T-helper 9 cell (primary cell): ENCODE measurements at places on chromosomes 1 and 21.

GRCh38 chr1:8162168-8162567 is 136.1 kb upstream of the ERRFI1 start:
- no peak for DNase-seq

DNA sequence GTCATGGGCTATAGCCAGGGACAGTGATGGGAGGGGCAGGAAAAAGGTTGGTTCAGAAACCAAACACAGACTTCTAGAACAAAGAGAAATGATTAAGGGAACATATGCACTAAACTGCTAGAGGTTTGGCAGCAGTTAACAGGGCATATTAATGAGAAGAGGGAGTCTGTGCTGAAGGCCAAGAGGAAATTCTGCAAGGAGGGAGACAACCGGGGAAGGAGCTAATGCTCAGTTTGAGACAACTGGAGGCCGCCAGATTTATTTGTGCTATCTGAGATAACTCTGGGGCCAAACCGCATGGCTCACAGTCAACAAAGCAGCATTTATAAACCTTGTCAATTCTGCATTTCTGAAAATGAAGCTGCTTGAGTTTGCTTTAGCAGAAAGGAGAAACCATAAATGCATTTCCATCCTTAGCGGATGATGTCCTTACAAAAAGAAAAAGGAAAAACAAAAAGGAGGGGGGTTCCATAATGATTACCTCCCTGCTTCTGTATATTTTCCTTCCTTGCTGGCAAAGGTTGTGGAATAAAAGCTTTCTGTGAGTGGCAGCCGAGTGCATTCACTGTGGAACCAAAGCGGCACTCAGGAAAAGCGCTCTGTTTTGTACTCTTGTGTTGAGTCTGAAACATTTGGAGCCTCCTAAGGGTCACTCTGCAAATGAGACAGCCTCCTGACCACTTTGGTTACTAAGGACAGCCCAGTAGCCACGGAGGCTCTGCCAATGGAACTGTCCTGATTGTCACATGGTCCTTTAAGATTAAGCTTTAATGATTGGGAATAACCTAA is 70.3 kb downstream of the SIM2 start:
- no peak for DNase-seq

GRCh38 chr1:206685769-206686477 is 1.2 kb downstream of the MAPKAPK2 start:
- peak; percentile 48 for DNase-seq

- no peak for DNase-seq
Measured at GRCh38 chr1:210800756-210801155, 333.2 kb downstream of the KCNH1 start.

DNA sequence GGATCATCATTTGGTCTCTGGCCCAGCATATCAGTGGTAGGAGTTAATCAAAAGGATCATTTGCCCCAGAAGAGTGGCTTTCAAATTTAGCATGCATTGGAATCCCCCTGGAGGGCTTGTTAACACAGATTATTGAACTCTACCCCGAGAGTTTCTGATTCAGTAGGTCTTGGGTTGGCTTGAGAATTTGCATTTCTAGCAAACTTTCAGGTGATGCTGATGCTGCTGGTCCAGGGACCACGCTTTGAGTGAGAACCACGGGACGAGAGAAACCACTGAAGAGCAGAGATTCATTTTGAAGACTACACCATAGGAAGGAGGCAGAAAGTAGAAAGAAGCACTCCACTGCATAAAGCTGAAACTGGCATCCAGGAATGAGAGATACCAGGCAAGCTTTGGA is 81.3 kb upstream of the DUSP10 start:
- no peak for DNase-seq

DNA sequence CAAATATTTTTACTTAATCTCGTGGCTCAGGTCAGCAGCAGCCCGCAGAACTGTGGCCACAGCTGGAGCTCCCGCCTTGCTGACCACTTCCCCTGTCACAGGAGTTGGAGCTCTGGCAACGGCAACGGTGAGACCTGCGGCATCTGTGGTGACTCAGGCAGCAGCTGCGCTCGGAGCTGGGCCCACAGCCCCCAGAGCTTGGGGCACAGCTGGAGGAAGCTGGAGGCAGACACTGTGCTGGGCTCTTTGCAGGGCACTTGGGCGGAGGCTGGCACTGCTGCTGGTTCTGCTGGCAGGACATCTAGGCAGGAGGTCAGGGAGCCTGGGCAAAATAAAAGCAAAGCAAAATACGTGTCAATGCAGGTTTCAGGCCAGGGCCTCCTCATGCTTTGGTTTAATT is at the start of gene LCE3A:
LCE3A (minus strand) TSS at position 301 of the 400 bp plus-strand sequence; CDS start at position 301, 0 bp downstream.
- DNase-seq: no peak

- no peak for DNase-seq
Measured at GRCh38 chr1:1432274-1432950, 3.1 kb upstream of the VWA1 start.
